RCC 7860 (cell line): ENCODE measurements at places on chromosomes 3 and 15.

GRCh38 chr3:51371943-51372557 lies 13.0 kb upstream of the MANF start:
- DNase-seq = peak; percentile 28

GRCh38 chr3:40103829-40104228 lies 205.7 kb upstream of the EIF1B start:
- no peak for DNase-seq

DNA sequence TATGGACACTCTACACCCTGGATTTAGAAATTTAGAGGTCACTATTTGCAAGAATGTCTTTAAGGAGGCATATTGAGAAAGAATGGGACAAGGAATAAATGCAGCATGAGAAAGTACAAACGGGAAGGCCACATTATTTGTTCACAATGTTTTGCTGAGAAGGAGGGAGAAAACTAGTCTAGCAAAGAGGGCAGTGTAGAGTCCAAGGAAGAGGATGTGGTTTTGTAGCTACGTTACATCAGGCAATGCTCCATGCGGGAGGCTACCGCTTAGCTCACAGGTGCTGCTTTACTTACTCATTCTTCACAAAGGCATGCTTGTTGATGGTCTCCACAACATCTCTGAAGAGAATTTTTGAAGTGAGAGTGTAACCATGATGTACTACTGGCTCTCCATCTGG lies 191.1 kb downstream of the PLCH1 start:
- DNase-seq = peak; percentile 85

- no peak for DNase-seq
Observed at GRCh38 chr3:150393745-150394144, 14.4 kb upstream of the TSC22D2 start.

DNA sequence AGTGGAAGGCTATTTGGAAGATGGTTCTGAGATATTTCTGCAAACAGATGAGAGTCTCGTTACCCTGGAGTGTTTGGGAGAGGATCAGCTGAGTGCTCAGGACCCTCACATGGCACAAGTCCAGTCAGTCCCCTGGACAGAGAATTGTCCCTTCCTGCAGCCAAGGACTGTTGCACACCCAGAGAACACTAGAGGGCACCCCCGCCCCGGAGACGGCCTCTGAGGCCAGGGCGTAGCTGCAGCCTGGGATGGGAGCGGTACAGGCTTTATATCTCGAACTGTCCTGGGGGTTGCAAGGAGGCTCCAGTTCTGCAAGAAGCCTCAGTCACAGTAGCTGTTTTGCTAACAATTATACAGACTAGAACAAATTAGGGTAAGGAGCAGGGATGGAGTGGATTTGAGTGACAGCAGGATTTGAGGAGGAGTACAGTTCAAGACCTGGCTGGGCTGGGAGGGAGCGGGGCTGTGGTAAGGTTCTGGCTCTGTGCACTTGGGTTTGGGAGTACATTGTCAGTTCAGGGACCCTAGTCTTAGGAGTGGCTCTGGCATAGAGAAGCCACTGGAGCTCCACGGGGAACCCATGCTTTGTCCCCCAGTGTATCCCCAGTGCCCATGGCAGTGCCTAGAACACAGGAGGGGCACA lies 67.6 kb upstream of the HACD2 start:
- peak; percentile 55 for DNase-seq

DNA sequence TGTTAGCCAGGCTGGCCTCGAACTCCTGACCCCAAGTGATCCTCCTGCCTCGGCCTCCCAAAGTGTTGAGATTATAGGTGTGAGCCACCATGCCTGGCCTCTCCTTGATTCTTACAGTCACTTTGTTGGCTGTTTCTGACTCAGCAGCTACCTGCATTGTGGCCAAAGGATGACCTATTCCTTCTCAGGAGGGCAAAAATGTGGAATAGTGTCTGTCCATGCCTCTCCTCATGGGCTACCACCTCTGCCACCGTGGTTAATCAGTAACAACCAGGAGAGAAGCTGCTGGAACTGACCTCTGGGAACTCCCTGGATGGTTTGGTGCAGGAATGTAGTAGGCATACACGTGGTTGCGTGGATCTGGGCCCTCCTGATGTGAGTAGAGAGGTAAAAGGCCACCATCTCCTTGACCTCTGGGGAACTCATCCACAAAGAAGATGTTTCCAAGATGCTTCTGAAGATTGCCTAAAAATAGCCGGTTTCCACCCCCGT lies 63.3 kb downstream of the FLNB start:
- peak; percentile 97 for DNase-seq

DNA sequence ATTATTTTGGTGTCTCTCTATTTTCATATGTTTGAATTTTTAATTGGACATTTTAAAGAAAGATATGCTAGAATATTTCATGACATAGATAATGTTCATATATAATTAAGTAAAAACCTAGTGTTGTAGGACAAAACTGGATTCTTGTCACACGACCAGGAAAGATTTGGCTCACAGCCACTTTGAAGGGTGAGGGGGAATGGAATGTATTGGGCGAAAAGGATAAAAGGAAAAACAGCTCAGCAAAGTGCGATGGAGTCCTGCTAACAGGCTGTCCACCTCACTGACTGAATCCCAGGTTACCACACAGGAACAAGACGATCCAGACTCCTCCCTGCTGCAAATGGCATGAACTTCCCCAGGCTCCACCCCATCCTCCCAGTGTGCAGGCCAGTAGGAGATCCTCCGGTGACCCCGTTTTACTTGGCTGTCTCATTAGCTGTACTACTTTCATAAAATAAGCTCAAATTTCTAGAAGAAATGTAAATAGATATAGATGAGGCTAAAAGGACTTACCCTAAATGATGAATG lies 186.2 kb downstream of the CD47 start:
- no peak for DNase-seq

DNA sequence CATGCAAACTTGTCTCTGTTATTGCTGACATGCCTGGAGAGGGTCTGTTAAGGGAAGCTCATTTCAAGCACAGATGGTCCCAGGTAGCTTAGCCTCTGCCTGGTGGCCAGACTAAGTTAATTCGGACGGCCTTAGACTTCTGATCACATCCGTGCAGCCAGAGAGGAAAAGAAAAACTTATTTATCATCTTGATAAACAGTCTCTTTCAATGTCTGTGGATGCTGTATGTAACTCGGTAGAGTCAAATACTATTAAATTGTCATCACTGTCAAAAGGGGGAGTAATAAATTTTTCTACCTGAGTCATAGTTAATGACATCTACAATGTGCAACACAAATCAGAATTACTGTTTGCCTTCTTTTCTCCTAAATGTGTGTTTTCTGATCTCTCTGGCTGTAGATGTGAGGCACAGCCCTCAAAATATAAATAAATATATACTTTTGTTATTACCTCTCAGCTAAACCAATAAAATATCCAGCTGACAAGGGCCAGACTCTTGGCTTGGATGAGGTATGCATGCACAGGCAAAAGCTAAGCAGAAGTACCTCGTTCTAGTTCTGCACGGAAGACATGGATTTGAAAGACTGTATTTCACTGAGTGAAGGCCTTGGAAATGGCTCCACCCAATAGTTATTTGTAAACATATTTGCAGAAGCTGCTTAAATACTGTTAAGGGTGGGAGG lies 530.0 kb downstream of the TAFA4 start:
- DNase-seq = no peak

DNA sequence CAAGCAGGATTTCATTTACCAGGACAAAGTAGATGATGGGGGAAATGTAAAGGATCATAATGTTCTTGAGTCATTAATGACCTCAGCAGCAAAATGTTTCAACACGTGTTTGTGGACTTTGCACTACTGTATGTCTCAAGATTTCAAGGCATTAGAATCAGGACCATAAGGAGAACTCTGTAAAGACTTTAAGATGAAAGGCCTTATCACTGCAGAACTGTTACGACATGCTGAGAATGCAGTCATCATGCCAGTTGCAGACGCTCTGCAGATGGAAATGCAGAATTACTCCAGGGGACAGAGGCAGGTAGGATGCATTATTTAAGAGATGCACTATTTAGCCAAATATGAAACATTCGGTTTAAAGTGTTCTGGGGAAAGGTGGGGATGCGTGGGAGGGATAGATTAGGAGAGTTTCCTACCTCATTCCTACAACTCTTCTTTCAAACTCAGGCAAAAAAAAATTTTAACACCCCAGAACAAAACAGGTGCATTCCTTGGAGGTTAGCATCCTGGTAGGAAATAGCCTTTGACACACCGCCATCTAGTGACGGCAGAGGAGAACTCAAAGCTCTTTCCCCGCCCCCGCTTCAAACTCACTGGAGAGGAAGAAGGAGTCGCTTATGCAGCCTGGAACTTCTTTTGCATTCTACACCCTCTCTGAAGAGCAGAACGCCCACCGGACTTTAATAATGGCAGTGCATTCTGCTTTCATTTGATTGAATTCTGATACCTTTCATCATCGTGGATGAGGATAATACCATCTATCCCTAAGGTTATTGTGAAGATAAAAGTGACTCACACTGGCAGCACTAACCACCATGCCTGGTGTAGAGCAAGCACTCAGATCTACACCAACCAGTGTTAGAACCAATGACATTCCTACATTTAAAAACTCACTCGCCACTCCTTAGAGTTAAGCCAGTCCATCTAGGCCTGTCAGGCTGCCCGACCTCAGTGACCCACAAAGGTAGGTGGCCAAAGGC lies 43.1 kb upstream of the TOPAZ1 start:
- DNase-seq = peak; percentile 46

- no peak for DNase-seq
Observed at GRCh38 chr3:100184948-100185570, 70.8 kb upstream of the FILIP1L start.

GRCh38 chr15:60091157-60091556 lies 87.0 kb downstream of the FOXB1 start:
- DNase-seq = no peak

DNA sequence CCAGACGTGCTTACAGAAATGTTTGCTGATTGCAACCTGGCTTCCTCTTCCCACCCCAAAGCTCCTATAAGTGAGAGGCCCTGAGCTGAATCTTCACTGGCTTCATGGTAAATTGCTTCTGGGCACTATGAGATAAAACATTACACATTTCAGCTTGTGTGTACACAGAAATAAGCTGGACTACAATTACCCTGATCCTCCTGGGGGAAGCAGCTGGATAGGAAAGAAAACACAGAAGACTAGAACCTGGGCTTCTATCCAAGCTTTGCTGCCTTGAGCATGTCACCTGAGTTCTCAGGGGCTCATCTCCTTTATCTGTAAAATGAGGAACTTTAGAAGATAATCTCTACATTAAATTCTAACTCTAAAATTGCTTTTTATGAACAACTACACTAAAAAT lies 40.3 kb downstream of the THBS1 start:
- no peak for DNase-seq

DNA sequence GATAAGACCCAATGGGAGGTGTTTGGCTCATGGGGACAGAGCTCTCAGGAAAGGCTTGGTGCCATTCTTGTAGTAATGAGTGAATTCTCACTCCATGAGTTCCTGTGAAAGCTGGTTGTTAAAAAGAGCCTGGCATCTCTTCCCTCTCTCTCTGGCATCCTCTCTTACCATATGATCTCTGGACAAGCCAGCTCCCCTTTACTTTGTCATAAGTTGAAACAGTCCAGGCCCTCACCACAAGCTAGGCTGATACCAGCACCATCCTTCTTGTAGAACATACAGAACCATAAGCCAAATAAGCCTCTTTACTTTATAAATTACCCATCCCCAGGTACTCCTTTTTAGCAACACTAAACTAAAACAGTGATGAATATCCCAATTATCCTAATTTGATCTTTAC lies 166.9 kb upstream of the TMC3 start:
- no peak for DNase-seq

GRCh38 chr15:49734831-49735508 lies 114.1 kb downstream of the DTWD1 start:
- DNase-seq = no peak

DNA sequence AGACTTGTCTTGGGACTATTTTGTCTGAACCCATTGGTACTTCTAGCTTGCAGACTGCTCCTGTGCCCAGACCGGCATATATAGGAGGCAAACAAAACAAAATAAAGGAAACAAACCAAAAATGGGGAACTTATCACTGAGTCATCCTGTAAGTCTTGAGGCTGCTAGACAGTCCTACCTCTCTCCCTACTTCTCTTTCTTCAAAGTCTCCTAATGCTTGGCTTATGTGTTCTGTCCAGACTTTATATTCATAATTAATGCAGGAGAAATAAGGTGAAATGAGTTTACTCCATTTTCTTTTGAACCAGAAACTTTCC lies 266.2 kb downstream of the ZNF385D start:
- no peak for DNase-seq
